ENCODE measurements at places on chromosomes 5 and 9. TPM values are rescaled to one million over a fixed set of nuclear protein-coding genes. Genes with fewer than 3 reads are reported as not detected.

C5orf58 gene
- total RNA-seq = not detected

SMIM32 gene
- total RNA-seq = not detected

GRCh38 chr9:35108946-35109575, 6.1 kb upstream of the STOML2 start:
- H3K4me1 ChIP-seq = peaks cover 34% of the 10 kb centered on the region
- no peak overlapping the region for H3K4me3 ChIP-seq
- H3K27ac ChIP-seq = no peak overlapping the region
- DNase-seq = no peak
- H3K36me3 ChIP-seq = peaks cover 51% of the 10 kb centered on the region
- H3K27me3 ChIP-seq = no peaks in the 10 kb centered on the region

DNA sequence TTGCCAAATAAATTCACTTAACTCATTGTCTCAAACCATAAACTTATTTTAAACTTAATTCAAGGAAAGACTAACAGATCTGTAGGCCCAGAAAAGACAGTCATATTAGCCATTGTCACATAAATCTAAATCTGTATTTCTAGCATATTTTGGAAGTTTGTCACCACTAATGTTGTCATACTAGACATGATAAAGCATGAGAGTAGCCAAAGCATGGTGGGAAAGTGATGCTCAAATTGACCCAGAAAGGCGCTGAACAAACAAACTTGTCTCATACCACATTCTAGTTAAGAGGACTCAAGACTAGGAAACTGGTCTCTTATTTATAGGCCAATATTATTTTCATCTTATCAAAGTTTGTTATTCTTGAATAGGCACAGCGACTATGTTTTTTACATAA, 99.4 kb downstream of the VCAN start:
- peaks cover 8% of the 10 kb centered on the region for H3K36me3 ChIP-seq
- H3K4me3 ChIP-seq = no peak overlapping the region
- DNase-seq = no peak

DNA sequence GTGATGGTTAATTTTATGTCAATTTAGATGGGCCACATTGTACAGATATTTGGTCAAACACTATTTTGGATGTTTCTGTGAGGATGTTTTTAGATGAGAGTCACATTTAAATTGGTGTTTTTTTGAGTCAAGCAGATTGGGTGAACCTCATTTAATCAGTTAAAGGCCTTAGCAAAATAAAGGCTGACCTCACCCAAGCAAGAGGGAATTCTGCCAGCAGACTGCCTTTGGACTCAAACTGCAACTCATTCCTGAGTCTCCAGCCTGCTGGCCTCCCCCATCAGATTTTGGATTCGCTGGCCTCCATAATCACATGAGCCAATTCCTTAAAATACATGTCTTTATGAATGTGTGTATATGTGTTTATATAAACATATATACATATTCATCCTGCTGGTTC, 282.7 kb upstream of the POU5F2 start:
- no peak overlapping the region for H3K27ac ChIP-seq
- no peaks in the 10 kb centered on the region for H3K27me3 ChIP-seq
- DNase-seq = no peak
- H3K36me3 ChIP-seq = no peaks in the 10 kb centered on the region
- H3K4me1 ChIP-seq = no peaks in the 10 kb centered on the region
- H3K4me3 ChIP-seq = no peak overlapping the region
